Endodermal cell (in vitro differentiated cells): ENCODE measurements at places on chromosomes 1 and 21.

DNA sequence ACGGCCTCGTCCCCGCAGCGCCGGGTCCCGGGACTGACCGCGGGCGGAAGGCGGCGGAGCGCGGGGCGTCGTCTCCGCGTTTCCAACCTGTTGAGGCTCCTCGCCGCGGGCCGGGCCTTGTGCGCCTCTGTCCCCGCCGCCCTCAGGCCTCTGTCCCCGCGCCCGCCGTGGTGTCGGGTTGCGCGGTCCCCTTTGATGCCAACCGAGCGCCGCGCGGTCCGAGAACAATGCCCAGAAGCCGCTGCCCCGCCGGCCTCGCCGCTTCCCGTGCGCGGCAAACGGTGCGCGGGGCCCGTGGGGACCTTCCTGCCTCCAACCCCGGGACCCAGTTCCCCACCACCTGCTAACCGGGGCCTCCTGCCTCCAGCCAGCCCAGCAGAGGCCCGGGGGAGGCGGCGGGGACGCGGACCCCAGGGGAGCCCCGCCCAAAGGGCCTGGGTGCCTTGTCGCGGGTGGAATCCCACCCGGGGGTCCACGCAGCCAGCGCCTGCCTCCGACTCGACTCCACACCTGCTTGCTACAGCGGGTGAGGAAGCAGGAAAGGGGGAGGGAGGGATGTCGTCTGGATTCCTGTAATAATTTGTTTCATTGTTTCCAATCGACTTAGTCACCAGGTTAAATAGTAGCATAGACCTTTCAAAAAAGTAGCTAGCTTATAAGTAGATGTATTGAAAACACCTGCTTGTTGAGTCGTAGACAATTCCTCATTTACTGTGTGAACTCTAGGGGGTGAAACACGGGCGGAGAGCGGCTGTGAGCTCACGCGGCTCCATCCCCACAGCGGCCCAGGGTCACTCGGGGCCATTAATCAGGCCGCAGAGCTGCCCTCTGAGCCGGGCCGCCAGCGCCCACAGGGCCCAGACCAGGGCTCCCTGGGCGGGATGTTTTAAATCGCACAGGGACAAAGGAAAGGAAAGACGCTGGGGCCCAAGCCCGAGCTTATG is 1.1 kb downstream of the COL18A1 start:
- DNase-seq, result peak; percentile 82

- no peak for DNase-seq
These were observed 1.0 kb upstream of the NIBAN1 start for GRCh38 chr1:184975208-184975870.

DNA sequence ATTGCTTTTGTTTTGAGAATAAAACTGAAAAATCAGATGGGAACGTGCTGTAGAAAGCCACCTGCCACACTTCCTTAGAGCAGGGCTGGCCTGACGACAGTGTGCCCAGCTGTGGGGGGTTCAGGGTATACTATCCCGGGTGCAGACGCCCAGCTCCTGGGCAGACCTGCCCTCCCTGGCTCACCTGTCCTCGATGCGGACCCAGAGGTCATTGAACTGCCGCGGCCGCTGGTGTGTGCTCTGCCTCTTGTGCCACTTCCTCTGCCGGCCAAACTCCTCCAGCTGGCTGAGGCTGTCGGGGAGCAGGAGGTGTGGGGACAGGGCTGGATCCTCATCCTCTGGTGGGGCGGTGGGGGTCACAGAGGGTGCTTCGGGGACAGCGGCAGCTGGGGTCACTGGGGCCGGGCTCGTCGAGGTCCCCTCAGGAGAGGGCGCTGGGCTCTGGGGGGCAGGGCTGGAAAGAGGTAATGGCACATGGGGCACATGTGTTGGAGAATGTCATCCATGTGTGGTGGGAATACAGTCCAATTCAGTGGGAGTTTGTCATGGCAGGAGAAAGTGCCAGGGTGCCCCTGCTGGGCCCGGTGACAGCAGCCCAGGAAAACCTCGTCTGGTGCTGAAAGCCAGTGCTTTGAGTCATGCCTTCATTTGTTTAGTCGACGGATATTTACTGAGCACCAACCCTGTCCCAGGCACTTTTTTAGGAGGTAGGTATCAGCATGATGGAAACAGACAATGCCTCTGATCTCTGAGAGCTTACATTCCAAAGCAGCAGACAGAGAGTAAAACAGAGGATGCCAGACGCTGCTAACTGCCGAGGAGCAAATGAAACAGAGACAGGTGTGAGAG is 222.0 kb downstream of the TRABD2B start:
- no peak for DNase-seq

GRCh38 chr1:187696073-187696472 is 867.3 kb downstream of the PLA2G4A start:
- DNase-seq, result no peak

- DNase-seq, result no peak
These were observed 7.3 kb upstream of the GJA9 start for GRCh38 chr1:38888423-38889333.

GRCh38 chr1:56516539-56517252 is 62.7 kb downstream of the PLPP3 start:
- peak; percentile 68 for DNase-seq

DNA sequence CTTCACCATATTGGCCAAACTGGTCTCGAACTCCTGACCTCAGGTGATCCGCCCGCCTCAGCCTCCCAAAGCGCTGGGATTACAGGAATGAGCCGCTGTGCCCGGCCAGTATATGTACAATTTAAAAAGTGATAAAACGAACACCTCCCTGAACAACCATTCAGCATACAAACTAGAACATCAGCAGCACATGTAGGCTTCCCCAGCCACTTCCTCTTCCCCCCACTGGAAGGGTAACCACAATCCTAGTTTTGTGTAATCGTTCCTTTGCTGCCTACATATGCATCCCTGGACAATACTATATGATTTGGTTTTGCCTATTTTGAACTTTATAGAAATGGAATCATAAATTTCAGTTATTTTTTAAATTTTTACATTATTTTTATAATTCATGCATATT is 60.4 kb downstream of the DESI2 start:
- no peak for DNase-seq

- DNase-seq, result peak; percentile 90
These were observed 9.9 kb upstream of the CDCA8 start for GRCh38 chr1:37682334-37682987.

GRCh38 chr1:23805025-23805424 is 4.5 kb upstream of the GALE start:
- DNase-seq, result no peak

GRCh38 chr1:154427173-154428139 is 22.3 kb downstream of the IL6R start:
- peak; percentile 38 for DNase-seq

DNA sequence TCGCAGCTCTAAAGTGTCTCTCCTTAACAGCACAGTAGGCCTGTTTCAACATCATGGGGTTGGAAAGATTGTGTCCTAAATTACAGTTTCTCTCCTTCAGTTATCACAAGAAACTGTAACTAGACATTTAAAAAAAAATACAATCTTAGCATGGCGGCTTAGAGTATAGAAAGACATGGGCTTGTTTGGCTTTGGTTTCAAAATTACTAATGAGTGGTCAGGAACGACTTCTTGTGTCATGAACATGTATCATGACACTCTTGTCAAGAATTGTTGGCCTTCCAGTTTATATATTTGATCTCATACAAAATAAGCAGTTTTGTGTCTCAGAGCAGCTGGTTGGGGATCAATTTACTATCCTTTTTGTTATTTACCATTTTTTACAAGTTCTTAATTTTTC is 2.1 kb downstream of the GJA8 start:
- DNase-seq, result no peak
